ENCODE measurements at places on chromosomes 4 and X. TPM values are rescaled to one million over a fixed set of nuclear protein-coding genes. Genes with fewer than 3 reads are reported as not detected.
A peak's percentile ranks its signal among the peaks of the same experiment; 100 is the strongest.

POU4F2 gene
- total RNA-seq: not detected

ANXA3 gene
- total RNA-seq: 27.4 TPM

CPE gene
- 3.5 TPM for total RNA-seq

EDA gene
- total RNA-seq: not detected

DNA sequence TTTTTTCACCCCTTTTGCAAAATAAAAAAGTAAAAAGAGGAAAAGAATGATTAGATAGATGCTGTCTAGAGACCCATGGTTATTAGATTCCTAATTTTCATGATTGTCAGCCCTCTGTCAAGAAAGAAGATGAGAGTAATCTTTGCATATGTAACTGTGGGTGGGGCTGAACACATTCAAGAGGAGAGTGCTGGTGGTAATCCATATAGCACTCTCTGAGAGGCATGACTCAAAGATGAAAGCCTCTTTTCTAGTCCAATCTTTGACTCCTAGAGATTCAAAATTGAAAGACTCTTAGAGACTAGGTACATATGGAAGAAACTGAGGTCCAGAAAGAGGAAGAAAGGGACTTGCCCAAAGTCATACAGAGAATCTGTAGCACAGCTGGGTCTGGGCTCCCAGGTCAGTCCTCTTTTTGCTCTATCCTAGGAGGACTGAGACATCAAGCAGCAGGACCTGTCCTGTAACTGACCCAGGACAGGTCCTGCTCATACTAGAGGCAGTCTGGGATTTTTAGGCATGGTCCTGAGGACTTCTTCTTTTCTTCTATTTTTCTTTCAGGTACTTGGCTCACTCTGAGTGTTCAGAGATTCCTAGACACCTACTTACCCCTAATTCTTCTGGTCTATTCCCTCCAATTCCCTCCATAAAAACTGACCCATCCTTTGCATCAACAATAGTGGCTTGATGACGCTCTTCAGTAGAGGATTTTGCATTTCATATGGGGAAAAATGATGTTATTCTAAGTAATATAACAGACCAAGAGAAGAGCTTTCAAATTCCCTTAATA, 23.8 kb downstream of the VSIG4 start:
- no peak for DNase-seq

DNA sequence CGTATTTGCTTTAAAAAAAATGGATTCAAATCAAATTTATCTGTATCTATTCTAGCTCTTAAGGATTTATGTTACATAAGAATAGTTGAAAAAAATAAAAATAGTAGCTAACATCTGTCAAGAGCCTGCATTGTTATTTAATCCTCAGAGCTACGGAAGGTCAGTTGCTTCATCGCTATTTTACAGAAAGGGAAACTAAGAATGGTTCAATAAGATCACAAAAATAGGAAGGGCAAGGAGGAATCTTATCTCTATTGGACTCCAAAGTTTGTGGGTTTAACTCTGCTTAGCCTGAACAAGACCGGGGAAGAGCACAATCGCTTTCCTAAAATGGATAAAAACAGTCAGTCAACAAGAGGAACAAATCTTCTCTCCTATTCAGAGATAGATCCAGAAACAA, 270.2 kb upstream of the SMIM31 start:
- DNase-seq: no peak

- peak; percentile 75 for DNase-seq
Observed at GRCh38 chr4:16573739-16574138, 324.7 kb downstream of the LDB2 start.

DNA sequence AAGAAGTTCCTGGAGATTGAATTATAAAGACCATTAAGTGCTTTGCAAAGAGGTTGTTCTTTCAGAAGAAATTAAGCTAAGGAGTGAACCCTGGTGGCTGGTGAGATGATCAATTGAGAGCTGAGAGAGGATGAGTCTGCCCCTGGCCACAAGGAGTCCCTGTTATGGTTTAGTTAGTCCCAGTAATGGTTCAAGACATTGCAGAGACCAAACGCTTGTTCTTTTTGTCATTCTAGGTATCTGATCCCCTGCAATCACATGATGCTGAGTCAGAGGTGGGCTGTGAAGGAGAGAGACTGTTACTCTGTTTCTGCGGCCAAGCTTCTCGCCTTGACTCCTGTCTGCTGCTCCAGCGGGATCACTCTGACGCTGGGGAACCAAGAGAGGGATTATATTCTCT, 114.5 kb downstream of the GATB start:
- DNase-seq: no peak

DNA sequence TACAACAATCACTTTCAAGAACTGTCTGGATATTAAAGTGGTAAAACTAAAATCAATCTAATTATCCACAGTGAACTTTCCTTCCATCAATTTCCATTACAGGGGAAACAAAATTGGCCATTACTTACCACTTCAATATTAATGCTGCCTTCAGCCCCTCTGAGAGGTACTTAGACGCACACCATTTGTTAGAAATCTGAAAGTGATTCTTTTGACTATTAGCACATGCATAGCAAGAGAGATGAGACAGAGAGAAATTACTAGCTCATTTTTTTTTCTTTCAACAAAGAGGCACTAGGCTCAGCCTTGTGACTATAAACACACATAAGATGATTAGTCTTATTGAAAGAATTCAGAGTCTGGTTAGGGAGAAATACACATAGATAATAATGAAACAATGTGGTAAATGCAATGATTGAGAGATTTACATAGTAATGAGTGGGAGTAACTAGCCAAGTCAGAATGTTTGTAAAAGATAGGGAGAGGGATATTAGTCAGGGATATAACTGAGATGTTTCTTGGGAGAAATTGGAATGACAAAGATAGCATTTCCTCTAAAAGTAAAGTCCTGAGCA, 93.3 kb downstream of the YIPF7 start:
- no peak for DNase-seq

DNA sequence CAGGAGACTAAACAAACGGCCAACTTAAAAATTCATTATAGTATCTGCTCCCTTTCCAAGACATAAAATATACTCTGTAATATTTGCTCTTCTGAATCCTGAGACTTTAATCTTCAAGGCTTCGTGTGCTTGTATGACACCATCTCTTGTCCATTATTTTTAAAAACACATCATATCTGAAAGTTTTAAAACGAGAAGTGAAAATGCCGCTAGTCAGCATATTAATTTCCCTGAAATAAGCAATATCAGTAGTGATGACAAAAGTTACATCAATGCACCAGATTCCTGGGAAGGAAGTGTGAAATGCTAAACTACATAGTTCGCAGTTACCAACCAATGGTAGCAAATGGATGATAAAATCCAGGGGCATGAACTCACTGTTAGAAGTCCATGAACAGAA, 66.8 kb upstream of the EXOC1L start:
- no peak for DNase-seq

Measured in fibroblast of villous mesenchyme (primary cell).